ENCODE measurements at places on chromosomes 2 and 18.
A peak's percentile ranks its signal among the peaks of the same experiment; 100 is the strongest.

- no peak for DNase-seq
Measured at GRCh38 chr18:9919564-9920232, 5.9 kb downstream of the VAPA start.

DNA sequence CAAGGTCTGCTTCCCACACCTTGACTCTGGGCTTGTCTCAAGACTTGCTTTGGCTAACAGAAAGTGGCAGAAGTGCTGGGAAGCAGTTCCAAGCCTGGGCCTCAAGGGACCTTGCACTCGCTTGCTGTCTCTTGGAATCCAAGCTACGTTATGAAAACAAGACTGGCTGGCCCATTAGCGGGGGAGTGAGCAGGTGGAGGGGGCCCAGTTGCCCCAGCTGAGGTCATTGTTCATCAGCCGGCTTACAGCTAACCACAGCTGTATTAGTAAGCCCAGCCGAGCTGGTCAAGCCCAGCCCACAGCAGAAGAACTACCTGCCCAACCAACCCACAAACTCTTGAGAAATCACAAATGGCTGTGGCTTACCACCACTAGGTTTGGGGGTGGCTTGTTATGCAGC lies 63.1 kb downstream of the MARCO start:
- DNase-seq, result peak; percentile 40

GRCh38 chr18:74457043-74457724 lies at the start of gene DIPK1C:
Gene DIPK1C, minus strand, starts transcription at chr18:74457308. Its CDS starts 49 bp downstream, at chr18:74457259.
- DNase-seq, result no peak

- no peak for DNase-seq
Measured at GRCh38 chr2:74602586-74603281, 45.4 kb downstream of the M1AP start.

- DNase-seq, result no peak
Measured at GRCh38 chr2:182668671-182669070, 47.4 kb upstream of the DNAJC10 start.

DNA sequence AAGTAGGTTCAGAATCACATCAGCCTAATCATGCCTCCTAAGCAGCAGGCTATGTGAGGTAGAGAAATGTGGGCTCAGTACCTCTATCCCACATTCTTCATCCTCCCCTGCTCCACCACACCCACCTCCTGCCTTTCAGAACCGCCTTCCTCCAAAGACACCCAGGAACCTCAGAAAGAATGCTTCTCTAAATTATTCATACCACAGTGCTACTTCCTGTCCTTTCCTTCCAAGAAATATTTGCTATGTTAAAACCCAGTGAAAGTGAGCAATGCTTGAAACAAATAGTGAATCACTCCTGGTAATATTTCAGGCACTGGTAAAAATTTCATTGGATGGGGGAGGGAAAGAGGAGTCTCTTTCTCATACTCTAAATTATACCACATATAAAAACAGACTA lies 24.0 kb upstream of the CREB1 start:
- no peak for DNase-seq

GRCh38 chr18:10194592-10194991 lies 259.8 kb upstream of the APCDD1 start:
- no peak for DNase-seq

- no peak for DNase-seq
Measured at GRCh38 chr18:60200558-60200957, 172.0 kb downstream of the MC4R start.

GRCh38 chr2:181163139-181163538 lies 182.7 kb downstream of the UBE2E3 start:
- DNase-seq, result no peak
